ENCODE measurements at places on chromosomes 1 and 21.

DNA sequence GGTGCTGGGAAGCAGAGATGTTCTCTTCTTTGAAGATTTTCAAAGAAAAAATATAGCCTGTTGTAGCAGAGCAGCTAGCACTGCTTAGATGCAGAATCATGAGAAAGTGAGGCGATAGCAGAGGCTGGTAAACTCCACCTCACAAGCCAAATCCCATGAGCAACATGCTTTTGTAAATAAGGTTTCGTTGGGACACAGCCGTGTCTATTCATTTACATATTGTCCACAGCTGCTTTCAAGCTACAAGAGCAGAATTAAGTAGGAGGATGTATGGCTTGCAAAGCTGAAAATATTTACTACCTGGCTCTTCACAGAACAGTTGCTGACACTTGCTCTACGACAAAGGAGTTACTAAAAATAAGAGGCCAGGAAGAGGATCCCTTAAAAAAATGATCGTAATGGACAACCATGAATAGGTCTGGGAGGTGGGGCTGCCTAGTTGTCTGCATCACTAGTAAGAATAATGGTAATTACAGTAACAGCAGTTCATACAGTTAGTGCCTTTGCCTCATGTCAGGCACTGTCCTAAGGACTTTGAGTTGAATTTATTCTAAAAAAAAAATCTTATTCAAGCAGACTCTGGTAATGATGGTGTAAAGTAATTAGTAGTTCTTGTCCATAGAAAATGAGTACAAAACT is 622.0 kb downstream of the KIF26B start:
- no peak for DNase-seq

GRCh38 chr1:208942394-208943130 is 641.0 kb upstream of the CAMK1G start:
- DNase-seq, result no peak

GRCh38 chr1:53735681-53736080 is 3.3 kb downstream of the GLIS1 start:
- DNase-seq, result no peak

- no peak for DNase-seq
Measured at GRCh38 chr1:215128504-215128903, 46.0 kb downstream of the KCNK2 start.

DNA sequence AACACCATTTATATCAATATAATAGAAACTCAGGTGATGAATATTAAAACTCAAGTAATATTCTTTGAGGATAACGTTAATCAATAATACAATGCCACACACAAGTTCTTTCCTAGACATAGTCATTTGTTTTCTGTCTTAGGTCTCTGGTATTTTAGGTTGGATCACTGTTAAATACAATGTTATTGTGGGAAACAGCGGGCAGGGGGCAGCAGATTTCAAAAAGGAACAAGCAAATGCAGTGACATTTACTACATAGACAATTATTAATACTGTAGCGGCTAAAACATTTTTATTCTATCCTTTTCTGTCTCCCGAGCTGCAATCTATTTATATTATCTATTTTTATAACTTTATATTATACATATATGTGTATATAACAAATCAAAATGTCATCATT is 186.4 kb upstream of the ZNHIT6 start:
- peak; percentile 30 for DNase-seq

All from HCEC 1CT (cell line).